ENCODE measurements at places on chromosomes 12 and 14. TPM values are rescaled to one million over a fixed set of nuclear protein-coding genes. Genes with fewer than 3 reads are reported as not detected.

DNA sequence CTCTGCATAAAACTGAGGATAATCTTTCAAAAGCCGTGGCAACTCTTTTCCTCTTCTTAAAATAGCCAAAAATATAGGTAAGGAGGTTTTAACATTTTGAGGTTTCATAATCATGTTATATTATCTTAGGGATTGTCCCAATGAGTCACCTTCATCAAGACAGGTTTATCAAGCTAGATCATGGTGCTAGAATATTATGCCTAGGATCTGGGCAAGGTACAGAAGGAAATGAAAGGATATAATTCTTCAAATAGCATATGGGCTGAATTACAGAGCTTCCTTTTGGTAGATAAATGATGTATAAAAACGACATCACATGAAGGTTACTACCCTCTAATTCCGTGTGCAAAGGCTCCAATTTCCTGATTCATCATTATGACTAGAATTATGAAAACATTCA is 28.6 kb upstream of the TBC1D15 start:
- DNase-seq: no peak

DNA sequence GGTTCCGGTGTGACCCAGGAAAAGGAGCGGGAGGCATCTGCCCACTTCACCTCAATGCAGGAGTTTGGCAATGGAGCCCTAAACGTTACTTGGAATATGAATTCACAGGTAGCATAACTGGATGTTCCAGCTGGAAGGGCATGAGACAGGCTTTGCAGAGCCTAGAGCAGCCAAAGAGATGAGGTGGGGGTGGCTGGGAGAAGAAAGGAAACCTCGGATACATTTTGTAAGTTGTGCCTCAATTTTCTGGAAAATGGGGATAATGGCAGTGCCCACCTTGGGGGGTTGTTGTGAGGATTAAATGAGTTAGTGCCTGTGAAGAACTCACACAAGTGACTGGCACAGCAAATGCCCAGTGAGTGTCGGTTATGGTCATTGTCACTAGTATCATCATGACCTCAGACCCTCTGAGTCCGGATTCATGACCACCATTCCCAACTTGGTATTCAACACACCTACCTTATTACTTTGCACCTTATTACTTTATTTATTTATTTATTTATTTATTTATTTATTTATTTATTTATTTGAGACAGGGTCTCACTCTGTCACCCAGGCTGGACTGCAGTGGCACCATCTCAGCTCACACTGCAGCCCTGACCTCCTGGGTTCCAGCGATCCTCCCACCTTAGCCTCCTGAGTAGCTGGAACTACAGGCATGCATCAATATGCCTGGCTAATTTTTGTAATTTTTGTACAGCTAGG is 56.0 kb downstream of the CLMN start:
- no peak for DNase-seq

DNA sequence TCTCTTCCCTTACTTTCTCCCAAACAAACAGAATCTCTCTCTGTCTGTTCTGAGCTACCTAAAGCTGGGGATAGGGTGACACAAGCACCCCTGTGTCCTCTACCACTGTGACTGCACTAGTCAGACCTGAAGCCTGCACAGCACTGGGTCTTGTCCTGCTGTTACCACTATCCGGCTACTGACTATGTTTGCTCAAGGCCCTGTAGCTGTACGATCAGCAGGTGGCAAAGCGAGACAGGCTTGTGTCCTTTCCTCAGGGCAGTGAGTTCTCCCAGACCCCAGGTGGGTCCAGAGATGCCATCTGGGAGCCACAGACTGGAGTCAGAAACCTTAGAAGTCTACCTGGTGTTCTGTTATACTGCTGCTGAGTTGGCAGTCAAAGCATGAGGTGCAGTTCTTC is 116.4 kb downstream of the NUBPL start:
- no peak for DNase-seq

- no peak for DNase-seq
Measured at GRCh38 chr14:102427642-102428041, 64.9 kb downstream of the TECPR2 start.

DNA sequence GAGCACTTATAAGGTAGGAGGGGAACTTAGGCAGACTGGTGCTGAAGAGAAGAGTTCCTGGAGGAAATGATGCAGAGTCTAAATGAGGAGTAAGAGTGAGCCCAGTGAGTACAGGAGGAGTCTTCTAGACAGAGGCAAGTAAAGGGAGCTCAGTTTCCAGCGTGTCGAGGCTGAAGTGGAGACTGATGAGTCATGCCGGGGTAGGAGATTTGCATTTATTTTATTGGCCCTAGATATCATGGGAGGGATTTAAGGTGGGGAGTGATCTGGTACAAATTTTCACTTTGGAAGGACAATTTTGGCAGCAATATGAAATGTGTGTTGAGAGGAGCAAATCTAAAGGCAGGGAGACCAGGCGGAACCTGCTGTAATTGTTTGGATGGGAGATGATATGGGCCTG is 157.5 kb downstream of the TTC8 start:
- no peak for DNase-seq

DNA sequence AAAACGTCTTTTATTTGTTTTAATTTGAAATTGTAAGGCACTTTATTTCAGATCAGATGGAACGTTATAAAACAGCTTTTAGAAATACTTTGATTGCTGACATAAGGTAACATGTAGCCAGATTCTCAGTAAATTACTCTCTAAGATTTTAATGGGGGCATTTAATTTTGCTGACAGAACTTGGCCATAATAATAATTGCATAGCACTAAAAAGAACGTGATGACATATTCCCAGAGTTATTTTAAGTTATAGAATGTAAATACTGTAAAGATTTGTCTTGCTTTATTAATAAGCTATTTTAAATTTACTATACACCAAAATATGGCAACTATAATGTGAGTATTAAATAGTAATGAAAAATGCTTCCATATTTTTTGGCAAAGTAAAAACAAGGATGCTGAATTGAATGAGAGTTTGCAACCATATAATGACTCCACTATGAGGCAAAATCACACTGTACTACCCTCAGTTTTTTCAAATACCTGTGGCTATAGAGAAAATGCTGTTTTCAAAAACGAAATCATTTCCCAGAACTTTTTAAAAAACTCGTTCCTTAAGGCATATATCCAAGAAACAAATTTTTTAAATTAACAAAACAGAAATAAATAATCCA is 876 bp downstream of the LUM start:
- no peak for DNase-seq

DNA sequence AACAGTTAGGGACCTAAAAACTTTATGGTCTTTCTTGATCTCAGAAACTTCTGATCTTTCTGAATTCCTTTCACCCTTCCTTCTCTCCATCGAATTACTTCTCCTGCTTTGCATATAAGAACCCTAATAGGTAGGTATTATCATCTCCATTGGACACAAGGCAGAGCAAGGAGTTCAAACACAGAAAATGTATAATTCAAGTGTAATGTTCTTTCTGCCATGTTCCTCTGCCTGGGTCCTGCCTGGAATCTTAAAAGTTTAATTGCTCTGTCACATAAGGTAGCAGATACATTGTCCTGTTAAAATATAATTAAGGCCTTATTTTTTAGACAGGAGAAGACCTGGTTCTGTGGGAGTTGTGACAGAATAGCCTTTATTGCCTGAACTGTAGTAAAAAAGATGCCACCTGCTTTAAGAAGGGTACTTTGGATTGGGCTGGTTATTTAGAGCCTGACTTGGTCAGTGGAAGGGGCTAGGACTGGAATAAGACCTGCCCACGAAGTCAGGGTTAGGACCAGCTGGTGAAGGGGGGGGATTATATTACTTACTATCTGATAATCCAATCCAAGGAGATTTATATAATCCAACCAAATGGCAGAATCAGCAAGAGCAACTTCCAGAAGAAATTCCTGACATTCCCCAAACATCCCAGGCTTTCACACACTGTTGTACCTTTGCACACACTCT is 10.4 kb downstream of the G2E3 start:
- DNase-seq: no peak

GRCh38 chr12:124545508-124546418 is 21.6 kb downstream of the NCOR2 start:
- peak; percentile 19 for DNase-seq

SERPINA6 gene
- total RNA-seq: not detected

KRT4 gene
- not detected for total RNA-seq

PIANP gene
- total RNA-seq: 1.5 TPM

BCL2L2 gene
- 2.0 TPM for total RNA-seq
